ENCODE measurements at places on chromosomes 1 and 21.

DNA sequence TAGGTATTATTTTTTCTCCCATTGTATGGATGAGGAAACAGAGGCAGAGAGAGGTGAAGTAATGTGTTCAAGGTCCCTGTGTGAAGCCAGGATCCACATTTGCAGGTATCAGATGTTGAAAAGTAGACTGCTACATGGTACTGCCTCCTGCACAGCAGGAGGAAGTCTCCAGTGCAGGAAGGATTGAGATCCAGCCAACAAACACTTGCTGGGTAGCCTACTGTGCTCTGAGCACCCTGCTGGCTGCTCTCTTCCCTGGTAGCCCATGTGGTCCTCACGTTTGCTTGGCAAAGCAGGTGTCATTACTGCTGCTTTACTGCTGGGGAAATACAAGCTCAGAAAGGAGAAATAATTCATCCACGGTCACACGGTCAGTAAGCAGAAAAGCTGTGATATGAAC, 21.3 kb upstream of the GRIK3 start:
- no peak for DNase-seq

GRCh38 chr1:113860891-113861290, 10.6 kb downstream of the PTPN22 start:
- no peak for DNase-seq

GRCh38 chr1:98870959-98871903, 133.4 kb downstream of the PLPPR5 start:
- peak; percentile 94 for DNase-seq

DNA sequence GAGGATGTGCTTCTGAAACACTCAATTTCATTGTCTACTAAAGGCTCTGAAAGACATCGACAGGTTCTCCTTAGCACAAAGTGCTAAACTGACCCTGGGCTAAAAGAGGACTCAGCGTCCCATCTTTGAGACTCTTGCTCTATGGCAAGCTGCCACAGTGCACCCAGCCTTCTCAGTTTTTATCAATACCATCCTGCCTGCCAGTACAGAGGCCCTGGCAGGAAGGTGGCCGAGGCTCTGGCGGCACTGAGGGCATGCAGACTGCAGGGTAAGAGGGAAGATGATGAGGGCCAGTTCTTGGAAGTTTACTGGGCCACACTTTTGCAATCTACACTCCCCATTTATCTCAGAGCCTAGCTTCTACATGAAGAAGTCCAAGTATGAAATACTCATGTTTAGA, 5.3 kb downstream of the OLFML2B start:
- DNase-seq: no peak

DNA sequence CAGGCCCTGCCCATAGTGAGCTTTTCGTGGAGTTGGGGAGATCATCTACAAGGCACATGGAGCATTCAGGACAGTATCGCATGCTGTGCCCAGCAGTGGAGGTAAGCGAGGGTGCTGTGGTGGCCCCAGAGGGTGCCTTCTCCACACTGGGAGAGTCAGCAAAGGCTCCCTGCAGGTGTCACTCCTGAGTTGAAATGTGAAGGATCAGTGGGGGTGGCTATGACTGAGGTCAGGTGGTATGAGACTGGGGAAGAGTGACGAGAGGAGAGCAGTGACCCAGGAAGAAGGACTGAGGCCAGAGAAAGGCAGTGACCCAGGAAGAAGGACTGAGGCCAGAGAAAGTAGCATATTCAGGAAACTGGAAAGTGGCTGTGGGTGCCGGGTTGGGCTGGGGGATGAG, 53.0 kb downstream of the SPAG17 start:
- no peak for DNase-seq

GRCh38 chr1:19775317-19775716, 24.4 kb downstream of the TMCO4 start:
- no peak for DNase-seq

GRCh38 chr1:6962996-6963911, 178.0 kb downstream of the CAMTA1 start:
- DNase-seq: peak; percentile 5

DNA sequence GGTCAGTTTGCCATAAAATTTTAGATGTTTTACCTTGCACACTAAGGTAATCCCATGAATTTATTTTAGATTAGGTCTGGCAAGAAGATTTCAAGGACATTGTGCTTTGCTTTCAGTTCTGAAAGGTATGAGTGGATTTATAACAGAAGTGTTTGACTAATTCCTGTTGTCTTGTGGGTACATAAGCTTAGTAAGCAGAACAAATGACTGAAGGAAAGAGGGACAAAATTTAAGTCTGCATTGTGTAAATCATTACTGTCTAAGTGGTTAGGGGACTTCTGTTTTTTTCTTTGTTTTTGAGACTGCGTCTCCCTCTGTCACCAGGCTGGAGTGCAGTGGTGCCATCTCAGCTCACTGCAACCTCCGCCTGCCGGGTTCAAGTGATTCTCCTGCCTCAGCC, 60.1 kb downstream of the PKN2 start:
- no peak for DNase-seq
